ENCODE measurements at places on chromosomes 2 and 18.

DNA sequence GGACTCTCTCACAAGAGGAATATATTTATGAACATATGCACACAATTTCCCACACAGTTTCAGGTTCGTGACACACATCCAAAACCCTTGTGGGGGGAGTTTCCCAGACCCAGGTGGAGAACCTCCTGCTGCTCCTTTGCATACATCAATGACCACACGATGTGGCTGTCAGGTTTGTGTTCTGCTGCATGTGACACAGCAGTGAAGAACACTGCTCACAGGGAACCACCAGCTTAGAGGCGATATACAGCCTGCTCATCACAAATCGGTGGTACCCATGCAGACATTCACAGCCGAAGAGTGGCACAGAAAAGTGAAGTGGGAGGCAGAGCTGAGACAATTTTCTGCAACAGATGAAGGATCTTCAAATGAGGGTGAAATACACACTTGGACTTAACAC, 175.6 kb upstream of the ZFP36L2 start:
- no peak for DNase-seq

DNA sequence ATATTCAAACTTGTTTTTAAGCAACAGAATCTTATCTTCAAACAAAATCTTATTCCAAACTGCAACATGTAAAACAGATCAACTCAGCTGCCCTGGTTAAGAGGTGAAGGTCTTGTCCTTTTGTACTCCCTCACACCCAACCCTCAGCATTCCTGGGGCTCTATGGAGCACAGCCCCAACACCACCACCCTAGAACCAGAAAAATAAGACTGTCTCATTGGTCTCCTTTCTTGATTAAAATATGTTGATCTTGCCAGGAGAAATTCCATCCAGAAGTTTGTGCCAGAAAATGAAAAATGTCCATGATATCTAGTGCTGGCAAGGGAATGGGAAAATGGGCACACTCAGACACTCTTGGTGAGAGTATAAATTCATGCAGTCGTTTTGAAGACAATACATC, 62.1 kb upstream of the TMEM17 start:
- no peak for DNase-seq

DNA sequence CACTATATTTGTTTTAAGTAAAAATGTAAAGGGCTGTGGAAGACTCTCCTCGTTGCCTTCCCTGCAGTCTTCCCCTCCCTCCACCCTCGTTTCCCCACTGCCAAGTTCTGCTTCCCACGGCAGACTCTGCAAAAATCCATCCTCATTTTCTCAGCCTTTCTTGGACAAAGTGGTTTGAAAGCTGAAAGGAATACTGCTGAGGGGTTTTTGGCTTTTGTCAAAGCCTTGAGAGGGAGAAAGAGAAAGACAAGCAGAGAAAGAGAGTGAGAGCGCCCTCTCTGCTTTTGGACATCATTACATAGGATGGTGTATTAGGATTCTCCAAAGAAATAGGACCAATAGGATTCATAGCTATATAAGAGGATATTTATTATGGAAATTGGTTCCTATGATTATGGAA, 455.9 kb upstream of the SOX11 start:
- DNase-seq = no peak

- no peak for DNase-seq
These were observed 99.8 kb downstream of the ZNF236 start for GRCh38 chr18:76922107-76922506.

DNA sequence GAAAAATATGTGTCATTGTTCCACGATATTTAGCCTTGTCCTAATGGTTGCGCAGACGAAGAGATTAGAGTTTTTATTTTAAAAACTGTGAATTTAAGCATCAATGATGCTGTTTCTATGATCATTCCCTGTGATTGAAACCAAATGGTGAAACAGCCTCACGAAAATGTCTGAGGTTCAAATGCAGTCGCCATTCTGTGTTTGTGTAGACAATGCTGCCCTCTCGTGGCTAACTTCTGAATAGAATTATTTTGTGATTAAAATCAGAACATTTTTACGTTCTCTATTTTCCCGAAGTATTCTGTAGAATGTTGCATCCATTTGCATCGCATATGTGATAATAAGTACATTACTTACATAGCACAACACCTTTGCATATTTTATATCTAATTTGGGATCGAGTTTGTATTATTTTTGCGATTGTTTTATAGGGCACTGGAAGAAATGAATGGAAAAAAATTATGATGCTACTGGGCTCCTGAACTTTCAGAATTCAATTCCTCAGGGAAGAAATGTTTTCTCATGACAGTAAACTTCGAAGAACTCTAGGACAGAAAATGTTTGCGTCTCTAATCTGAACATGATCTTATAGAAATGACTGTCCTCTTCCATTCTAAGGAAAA, 54.8 kb upstream of the CREB1 start:
- no peak for DNase-seq

- DNase-seq = peak; percentile 76
These were observed 186.6 kb downstream of the MTX2 start for GRCh38 chr2:176455816-176456291.

DNA sequence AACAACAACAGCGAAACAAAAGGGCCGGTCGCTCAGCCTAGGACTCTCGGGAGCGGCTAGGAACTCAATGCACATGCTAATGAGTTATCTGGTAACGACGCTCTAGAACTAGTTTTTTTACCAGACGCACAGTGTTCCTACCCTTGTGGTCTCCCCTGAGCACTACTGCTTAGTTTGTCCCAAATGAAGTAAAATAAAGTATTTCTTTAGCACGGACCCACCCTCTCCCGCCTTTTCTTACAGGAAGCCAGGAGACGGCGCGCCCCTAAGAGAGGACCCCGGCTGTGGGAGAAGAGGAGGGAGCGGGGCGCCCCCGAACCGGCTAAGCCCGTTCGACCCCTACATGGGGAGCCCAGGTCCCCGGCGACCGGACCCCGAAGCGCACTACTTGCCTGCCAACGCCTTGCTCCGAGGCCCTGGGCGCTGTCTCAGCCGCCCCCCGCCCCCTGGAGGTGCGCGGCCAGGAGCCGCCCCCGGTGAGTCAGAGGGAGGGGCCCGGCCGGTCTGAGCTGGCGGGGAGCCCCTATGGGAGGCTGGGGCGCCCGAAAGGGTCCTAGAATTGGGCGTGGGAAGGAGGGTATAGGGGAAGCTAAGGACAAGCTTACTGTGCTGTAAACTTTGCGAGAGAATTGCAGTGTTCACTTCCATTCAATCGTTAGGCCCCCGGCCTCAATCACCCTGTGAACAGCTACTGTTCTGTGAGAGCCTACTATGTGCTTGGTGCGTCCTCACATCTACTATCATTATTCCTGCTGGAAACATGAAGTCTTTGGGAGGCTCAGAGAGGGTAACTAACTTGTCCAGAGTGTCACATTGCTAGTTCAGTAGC, 3.6 kb upstream of the CAPG start:
- DNase-seq = no peak

Data from left forelimb (tissue), 1 donor.